Breast epithelium (tissue), 4 donors: ENCODE measurements at places on chromosomes 5 and 9.

DNA sequence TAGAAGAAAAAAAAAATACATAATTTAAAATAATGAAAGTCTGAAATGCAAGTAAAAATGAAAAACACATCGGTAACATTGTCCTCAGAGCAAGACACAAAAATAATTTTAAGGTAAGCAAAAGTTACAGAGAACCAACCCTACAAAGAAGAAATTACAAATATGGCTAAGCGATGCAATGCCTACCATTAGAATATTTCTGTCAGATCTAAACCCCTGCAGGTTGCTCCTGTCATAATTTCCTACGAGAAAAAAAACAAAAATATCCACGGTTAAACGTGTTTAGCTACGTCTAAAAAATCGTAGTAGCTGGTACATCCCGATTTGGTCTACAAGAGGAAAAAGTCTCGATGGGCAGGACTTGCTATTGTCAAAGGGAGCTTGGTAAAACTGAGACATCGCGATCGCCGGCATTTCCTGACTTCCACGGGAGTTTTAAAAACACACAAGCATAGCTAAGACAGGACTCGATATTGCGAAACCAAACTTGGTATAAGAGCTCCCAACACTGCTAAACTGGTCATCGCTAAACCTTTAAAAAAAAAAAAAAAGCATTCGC, 1.1 kb upstream of the ANXA2R start:
- no peak for DNase-seq

DNA sequence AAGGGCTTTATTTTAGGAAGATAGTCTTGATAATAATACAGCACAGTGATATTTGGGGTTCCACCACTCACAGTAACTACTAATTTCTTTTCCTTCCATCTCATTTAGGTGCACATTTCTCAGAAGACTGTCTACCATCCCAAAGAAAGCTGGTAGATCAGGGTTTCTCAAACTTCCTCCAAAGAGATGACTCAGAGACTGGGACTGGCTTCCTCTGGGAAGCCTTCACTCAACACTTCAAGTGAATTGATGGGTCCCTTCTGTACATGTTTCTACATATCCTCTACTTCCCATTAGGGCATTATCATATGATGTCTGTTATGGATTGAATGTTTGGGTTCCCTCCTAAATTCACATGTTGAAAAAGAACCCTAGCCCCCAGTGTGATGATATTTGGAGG, 138.5 kb downstream of the SPOCK1 start:
- DNase-seq: no peak

- no peak for DNase-seq
Measured at GRCh38 chr9:108543251-108543778, 312.5 kb downstream of the ACTL7B start.

DNA sequence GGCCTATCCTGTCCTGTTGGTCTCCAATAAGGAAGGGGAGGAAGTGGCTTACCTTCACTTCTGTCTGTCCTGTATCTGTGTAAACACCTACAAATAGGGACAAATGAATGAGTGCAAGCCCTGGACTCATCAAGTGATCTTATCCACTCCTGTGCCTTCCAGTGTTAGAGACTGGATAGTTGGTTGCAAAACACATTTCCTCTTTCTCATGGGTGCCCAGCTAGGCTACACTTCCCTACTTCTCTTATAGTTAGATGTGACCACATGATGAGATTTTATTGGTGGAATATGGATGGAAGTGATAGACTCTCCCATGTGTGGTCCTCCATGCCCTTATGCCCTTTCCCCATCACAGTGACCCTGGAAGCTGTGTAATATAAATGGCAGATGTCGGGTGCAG, 16.9 kb upstream of the PFDN1 start:
- no peak for DNase-seq

GRCh38 chr9:75894566-75894965, 4.1 kb downstream of the PCSK5 start:
- DNase-seq: no peak

GRCh38 chr5:153445875-153446579, 44.4 kb upstream of the GRIA1 start:
- peak; percentile 29 for DNase-seq

GRCh38 chr5:1443991-1444360, 1.3 kb downstream of the SLC6A3 start:
- DNase-seq: no peak

- no peak for DNase-seq
Measured at GRCh38 chr5:158869092-158869491, 230.6 kb downstream of the EBF1 start.

GRCh38 chr5:150434464-150434863, 15.1 kb downstream of the RPS14 start:
- no peak for DNase-seq

- no peak for DNase-seq
Measured at GRCh38 chr9:86529496-86530275, 175.5 kb upstream of the TUT7 start.

- no peak for DNase-seq
Measured at GRCh38 chr9:122991370-122991830, 42.1 kb upstream of the GPR21 start.

DNA sequence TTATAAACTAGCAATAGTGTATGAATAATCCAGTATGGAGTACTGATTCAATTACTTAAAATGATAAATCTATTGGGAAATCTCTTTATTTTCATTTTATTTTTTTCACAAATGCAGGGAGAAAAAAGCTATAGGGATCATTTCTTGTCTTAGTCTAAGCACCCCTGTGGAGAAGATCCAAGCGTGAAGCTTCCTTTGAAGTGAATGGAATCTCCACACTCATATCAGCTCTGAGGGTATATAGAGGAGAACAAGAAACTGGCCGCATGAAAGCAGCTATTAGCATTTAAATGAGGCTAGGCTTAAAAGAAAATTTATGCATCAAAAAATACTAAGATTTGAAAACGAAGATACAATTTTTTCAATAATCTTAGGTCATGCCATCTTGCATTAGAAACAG, 12.9 kb upstream of the PAM start:
- DNase-seq: no peak

DNA sequence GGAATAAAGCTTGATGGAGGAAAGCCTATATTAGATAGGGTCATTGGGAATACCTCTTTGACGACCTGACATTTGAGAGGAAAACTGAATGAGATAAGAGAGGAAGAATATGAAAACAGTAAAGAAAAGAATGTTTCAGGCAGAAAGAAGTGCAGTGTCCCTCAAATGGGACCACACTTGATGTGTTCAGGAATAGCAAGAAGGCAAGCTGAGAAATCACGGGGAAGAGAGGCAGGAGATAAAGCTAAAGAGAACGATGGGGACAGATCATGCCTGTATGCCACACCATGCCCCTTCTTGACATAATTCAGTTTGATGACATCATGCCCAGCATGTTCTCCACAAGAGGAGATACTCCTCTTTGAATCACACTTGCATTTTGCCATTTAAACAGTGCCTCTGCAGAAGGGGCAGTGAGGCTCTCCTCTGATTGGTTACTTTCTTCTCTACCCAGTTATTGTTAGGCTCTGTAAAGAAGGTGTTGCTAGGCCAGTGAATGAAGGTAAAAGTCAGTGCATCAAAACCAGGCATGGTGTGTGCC, 7.6 kb downstream of the AP3S1 start:
- no peak for DNase-seq

DNA sequence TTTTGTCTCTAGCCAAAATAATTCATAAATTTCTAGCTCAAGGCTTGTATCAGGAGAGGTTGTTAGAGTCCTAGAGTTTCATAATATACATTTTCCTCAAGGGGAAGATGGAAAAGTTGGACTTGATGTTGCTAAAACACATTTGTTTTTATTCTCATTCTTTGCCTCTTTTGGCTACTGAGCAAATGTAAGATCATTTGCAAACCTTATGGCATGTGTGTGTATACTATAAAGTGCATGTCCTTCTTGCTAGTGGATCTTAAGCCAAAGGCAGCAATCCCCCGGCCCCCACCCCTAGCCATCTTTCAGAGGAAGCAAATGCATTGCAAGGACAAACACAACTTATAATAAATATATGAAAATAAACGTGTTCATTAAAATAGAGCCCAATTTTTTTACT, 43.0 kb downstream of the ADAMTSL1 start:
- no peak for DNase-seq

DNA sequence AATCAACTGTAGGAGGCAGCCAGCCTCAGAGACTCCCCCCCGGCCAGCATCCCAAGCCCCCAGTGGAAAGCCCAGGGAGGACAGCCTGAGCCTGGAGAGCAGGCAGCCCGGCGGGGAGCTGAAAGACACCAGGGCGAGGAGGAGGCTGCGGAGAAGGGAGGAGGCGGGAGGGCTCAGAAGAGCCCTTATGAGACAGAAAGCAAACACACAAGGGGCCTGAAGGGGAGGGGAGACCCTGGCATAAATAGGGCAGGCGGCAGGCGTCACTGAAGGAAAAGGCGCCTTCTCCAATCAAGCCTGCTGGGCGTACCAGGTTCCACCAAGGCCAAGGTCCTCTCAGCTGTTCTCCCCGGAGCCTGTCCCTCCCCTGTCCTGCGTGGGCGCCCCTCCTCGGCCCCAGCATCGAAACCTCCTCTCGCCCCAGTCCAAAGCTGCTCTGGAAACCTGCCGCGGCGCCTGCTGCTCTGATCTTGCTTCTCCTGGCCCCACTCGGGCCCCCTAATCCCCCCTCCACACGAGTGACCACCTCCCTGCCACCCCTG, 1.3 kb downstream of the SLC9A3 start:
- no peak for DNase-seq

DNA sequence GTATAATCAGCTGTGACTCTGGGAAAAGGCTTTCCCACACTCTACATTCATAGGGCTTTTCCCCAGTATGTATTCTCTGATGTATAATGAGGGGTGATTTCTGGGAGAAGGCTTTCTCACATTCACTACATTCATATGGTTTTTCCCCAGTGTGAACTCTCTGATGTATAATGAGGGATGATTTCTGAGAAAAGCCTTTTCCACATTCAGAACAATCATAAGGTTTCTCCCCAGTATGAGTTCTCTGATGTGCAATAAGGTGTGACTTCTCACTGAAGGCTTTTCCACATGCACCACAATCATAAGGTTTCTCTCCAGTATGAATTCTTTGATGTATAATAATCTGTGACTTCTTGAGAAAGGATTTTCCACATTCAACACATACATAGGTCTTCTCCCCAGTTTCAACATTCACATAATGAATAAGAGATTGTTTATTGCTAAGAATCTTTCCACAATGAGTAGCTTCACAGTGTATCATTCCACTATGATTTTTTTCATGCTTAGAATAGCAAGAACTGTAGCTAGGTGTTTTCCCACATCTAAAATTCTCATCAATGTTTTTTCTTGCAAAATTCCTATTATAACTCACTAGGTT, 26.7 kb upstream of the ZNF300 start:
- DNase-seq: no peak

- DNase-seq: no peak
Measured at GRCh38 chr9:28378231-28378630, 805.0 kb upstream of the C9orf72 start.

DNA sequence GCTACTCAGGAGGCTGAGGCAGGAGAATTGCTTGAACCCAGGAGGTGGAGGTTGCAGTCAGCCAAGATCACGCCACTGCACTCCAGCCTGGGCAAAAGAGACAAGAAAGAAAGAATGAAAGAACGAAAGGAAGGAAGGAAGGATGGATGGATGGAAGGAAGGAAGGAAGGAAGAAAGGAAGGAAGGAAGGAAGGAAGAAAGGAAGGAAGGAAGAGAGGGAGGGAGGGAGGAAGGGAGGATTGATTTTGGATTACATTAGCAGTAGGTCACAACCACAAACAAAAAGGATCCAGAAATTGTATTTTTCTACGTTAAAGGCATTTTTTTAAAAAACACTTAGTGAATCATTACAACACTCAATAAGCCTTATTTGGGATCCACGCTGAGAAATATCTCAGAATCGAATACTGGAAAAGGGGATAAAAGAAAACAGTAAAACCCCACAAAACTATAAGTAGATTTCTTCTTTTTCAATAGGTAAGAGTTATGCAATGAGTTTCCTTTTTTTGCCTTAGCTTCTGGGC, 136.9 kb upstream of the FREM1 start:
- DNase-seq: no peak

DNA sequence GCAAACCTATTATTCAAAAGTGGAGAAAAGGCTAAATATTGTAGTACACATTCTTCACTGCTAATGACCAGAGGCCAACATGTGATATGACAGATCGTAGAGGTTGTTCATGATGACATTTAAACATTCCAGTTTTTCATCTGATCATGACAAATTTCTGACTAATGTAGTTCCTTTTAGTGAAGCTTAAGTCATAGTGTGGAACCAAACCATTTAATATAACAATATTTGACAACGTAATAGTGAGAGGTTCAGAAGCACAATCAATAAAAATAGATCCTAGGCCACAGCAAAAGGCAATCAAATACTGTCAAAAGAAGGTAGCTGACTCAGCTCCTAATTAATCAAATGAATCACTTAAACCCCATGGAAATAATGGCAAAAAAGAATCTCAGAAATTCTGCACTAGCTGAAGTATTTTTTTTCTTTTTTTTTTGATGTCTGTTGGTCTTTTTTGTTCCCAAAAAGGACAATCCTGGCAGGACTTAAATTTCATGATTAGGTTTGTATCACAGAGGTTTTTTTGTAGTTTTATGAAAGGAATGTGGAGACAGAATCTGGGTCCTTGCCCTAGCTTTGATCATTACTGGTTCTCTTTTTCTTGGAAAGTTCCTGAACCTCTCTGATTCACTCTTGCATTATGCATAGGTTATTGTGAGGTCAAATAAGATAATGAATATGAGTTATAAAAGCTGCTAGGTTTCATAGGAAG, 795.0 kb downstream of the DTWD2 start:
- DNase-seq: no peak

DNA sequence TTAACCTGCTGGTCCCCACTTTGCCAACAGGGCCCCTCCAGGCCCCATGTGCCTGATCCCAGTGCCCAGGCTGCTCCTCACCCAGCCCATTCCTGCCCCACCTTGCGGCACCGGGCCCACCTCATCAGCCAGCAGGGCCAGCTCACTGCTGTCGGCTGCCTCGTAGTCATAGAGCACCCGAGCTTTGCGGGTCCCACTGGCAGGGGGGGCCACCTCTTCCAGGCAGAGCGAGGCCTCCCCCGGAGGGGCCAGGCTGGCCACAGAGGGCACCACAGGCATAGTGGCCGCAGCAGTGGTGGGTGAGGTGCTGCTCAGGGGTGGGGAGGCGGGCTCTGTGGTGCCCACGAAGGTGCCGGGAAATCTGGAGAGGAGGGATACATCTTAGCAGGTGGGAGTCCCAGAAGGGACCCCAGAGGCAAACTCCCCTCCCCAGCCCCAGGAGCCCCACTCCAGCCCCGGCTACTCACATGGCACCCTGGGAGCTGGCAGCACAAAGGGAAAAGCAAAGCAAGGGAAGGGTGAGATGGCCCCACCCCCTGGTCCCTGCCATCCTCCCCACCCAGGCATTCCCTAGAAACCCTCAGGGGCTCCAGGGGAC, 19.0 kb downstream of the SH3GLB2 start:
- DNase-seq: no peak

- DNase-seq: no peak
Measured at GRCh38 chr9:104374711-104375110, 129.4 kb upstream of the OR13F1 start.

DNA sequence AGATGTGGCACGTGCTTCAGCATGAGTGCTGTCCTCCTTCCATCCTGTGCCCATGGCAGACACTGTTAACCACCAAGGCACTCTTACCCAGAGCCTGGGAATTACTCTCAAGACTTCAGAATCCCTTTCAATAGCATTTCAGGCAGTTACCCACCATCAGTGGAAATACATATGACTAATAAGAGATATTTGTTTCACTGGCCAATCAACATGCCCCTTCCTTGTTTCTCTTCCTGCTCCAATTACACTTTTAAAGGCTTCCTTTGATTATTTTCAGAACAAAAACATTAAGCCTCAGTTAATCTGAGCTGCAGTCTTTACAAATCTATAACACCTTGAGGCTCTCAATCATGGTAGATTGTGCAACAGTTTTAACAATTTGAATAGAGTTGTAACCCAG, 70.8 kb downstream of the PRELID2 start:
- DNase-seq: no peak
